ENCODE measurements at places on chromosomes 2 and 18. TPM values are rescaled to one million over a fixed set of nuclear protein-coding genes. Genes with fewer than 3 reads are reported as not detected.

Gene CCL20
- total RNA-seq, result not detected

GRCh38 chr2:27178469-27178868 lies 29.7 kb downstream of the TCF23 start:
- DNase-seq, result no peak

DNA sequence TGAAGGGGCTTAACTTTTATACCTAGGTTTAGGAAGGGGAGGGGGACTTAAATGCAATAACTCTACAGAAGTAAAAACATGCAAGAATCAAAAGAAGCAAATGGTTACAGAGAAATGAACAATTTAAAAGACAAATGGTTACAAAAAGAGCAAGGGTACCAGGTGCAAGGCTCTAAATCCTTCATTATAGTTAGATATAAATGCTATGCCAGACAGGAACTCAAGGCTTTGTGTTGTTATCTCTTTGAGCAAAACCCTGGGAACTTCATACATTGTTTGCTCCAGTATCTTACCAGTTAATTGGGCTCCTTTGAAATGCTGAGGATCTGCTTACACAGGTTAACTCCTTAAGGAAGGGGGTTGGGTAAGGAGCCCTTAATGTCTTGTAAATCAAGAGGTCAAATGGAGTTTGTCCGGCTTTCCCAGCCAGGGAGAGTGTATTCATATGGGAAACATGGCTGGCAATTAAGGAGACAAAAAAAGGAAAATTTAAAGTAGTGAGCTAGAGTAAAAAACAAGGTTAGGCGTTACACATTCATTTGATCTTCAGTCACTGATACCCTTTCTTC lies 347.5 kb downstream of the CELF4 start:
- no peak for DNase-seq

Gene SERPINB2
- not detected for total RNA-seq

Gene GALNT13
- total RNA-seq, result 0.19 TPM

DNA sequence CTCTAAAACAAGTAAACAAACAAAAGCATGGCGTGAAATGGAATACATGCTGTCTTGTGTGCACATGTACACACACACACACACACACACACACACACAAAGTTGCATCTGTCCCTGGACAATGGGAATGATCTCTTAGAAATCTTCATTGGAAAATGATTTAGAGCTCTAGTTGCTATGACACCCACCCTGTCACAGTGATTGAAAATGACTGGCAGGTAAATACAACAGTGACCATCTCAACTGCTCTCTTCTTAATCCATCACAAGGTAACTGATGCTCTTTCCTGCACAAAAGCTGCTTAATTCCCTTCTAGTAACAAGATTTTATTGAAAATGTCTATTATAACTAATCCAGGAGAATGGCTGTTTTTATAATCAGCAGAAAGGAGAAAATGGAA lies 1011.7 kb upstream of the GYPC start:
- DNase-seq, result no peak

DNA sequence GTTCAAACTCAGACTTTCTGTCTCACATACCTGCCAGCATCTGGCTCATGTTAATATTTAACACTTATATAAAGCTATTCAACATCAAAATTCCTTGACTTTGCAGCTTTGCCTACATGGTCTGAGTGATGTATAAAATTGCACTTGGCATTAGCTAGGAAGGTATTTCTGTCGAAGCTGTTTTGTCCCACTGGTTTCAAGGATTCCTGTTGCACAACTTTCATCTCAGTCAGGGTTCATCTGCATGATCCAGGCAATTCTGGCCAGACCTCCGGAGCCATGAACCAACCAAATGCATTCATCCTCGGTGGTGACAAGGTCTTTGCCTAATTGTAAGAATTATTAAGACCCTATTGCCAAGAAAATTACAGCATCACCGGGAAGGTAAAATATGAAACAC lies 185.4 kb downstream of the ZEB2 start:
- DNase-seq, result no peak

DNA sequence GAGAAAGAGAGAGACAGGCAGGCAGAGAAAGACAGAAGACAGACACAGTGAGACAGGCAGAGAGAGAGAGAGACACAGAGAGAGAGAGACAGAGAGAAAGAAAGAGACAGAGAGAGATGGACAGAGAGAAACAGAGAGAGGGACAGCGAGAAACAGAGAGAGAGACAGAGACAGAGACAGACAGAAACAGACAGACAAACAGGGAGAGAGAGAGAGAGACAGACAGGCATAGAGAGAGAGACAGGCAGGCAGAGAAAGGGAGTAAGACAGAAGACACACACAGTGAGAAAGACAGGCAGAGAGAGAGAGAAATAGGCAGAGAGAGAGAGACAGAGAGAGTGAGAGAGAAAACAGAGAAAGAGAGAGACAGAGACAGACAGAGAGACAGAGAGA lies 105.3 kb upstream of the ANKRD30BL start:
- DNase-seq, result no peak

GRCh38 chr2:15825276-15825980 lies 114.9 kb upstream of the MYCN start:
- no peak for DNase-seq

- DNase-seq, result no peak
These were observed 428.4 kb downstream of the TSN start for GRCh38 chr2:122183890-122184289.

- no peak for DNase-seq
These were observed 65.8 kb downstream of the ALMS1 start for GRCh38 chr2:73451263-73451972.

GRCh38 chr2:7452110-7452876 lies 535.1 kb downstream of the RNF144A start:
- no peak for DNase-seq

- no peak for DNase-seq
These were observed 42.9 kb downstream of the STON1 start for GRCh38 chr2:48572816-48573215.

GRCh38 chr2:88177556-88177955 lies 7.4 kb downstream of the THNSL2 start:
- no peak for DNase-seq
